ENCODE measurements at places on chromosomes 7 and 10.
A peak's percentile ranks its signal among the peaks of the same experiment; 100 is the strongest.

DNA sequence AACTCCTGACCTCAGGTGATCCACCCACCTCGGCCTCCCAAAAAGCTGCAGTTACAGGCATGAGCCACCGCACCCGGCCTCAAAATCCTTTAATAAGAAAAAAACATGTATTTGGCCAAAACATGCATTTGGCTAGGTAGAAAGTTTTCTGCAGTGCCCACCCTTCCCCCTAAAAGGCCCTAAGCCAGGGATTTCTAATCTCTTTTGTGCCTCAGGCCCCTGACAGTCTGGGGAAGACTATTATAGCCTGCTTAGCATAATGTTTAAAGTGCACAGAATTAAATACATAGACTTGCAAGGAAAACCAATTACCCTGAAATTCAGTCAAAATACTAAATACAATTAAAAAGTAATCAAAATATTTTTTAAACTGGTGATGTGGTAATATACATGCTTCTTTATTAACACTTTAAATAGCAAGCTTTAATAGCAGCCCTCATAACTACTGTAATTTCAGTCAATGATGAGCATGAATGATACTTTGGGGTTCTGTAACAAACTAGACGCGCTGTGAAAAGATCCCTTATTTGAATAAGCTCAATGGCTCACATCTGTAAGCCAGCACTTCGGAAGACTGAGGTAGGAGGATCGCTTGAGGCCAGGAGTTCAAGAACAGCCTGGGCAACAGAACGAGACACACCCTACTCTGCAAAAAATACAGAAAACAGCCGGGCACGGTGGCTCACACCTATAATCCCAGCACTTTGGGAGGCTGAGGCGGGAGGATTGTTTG lies 29.9 kb downstream of the SPDYE6 start:
- no peak for DNase-seq

DNA sequence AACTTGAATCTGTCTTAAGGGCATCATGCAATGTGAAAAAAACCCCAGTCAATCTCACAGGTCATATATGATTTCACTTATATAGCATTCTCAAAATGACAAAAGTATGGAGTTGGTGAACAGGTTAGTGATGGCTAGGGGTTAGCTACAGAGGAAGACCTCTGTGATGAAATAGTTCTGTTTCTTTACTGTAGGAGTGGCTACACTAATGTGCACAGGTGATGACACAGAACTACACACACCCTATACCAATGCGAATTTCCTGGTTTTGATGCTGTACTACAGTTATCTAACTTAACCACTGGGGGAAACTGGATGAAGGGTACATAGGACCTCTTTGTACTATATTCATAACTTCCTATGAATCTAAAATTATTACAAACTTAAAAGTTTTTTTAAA lies 541.8 kb downstream of the PARD3 start:
- DNase-seq, result no peak

GRCh38 chr7:37393476-37393875 lies 55.2 kb downstream of the ELMO1 start:
- no peak for DNase-seq

DNA sequence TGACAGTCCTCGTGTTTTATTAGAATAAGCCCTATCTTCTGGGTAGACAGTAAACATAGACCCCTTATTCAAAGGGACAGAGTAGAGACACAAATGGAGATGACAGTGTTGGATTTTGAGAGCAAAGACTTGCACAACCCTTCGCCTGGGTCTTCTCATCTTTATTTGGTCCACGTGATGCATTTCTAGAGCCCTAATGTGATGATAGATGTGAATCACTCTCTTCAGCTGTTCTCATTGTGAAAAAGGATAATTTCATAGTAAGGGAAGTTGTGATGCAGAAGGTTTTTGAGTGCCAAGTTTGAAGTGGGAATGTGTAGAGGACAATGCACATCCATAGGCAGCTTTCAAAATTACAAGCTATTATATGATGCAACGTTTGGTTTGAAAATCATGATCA lies 86.3 kb downstream of the CREB5 start:
- DNase-seq, result no peak

- no peak for DNase-seq
Observed at GRCh38 chr7:95509199-95509598, 23.5 kb downstream of the ASB4 start.

DNA sequence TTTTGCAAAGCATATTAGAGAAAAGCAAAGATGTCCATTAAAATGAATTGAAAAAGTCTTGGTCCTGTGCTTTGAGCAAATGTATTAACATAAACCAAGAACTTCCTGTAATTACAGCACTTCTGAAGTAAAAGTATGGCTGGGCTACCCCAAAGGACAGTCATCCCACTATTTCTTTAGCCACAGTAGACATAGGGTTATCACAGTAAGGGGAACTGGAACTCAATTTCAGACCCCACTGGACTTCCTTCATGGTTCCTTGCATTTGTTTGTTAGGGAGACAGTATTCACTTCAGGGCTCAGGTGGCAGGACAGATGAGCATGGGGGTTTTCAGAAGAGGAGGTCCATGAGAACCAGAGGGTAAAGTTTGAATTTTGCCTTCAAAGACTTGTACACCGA lies 203.1 kb upstream of the PDE1C start:
- DNase-seq, result no peak

- DNase-seq, result no peak
Observed at GRCh38 chr10:111724121-111724520, 459.4 kb downstream of the GPAM start.

- DNase-seq, result no peak
Observed at GRCh38 chr7:28483112-28483511, 70.8 kb downstream of the CREB5 start.

GRCh38 chr10:116557305-116557880 lies 11.7 kb downstream of the PNLIP start:
- DNase-seq, result no peak

GRCh38 chr10:30911303-30911863 lies 120.3 kb downstream of the ZNF438 start:
- no peak for DNase-seq

- no peak for DNase-seq
Observed at GRCh38 chr10:88999625-89000024, 9.0 kb downstream of the FAS start.

DNA sequence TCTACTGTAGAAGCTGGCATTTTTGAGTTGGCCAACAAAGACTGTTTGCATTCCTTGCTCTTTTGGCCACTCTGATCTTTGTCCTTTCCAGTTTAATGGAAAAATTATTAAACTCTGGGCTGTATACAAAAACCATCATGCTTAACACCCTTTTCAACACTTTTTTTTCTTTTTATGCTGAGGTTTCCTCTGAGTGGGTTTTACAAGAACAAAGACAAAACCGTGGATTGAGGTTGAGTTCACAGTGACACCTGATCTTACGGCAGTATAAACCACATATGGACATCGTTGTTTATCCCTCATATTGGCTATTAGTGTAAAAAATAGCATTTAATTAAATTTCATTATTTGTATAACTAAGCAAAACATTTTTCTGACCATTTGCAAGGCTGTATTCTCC lies 21.8 kb downstream of the MGAM start:
- no peak for DNase-seq

- DNase-seq, result peak; percentile 23
Observed at GRCh38 chr10:92239600-92240288, 51.1 kb downstream of the CPEB3 start.

DNA sequence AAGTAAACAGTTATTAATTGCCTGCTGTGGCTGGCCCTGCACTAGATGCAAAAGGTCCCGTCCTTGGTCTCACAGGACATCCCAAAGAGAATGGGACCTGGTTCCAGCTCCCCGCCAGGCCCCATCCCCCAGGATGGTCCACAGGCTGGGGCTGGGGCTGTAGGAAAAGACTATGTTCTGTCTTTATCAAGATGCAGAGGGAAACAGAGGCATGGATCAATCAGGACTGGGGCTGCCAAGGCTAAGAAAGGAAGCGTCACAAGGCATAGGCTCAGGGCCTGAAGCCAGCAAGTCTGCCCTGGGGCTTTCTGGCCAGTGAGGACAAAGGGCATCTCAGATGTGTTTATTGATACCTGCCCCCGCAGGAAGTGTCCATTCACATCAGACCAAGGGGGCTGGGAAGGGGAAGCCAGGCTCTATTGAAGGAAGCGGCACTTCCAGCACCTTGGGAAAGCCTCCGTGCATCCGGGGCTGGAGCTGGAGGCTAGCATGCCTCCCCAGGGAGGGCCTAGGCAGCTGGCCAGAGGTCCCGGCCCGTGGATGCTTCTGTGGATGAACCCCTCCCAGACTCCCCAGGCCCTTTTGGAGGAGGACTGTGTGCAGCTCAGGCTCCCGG lies 5.8 kb downstream of the VSIR start:
- no peak for DNase-seq

DNA sequence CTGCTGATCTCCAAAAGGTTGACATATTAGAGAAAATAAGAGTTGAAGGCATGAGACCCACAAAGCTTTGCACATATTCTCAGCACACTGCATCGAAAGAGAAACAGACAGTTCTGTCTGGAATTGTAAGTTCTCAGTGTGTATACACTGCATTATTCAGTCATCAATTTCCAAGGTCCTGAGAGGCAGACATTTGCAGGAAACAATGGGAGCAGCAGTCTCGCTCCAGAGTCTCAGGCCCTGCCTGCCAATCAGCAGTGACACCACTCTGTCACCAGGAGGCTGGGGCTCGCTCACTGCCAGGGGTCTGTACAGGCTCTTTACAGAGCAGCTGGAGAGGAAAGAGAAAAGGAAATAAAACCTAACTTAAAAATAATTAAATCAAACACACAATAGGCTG lies 36.3 kb downstream of the JAZF1 start:
- no peak for DNase-seq

DNA sequence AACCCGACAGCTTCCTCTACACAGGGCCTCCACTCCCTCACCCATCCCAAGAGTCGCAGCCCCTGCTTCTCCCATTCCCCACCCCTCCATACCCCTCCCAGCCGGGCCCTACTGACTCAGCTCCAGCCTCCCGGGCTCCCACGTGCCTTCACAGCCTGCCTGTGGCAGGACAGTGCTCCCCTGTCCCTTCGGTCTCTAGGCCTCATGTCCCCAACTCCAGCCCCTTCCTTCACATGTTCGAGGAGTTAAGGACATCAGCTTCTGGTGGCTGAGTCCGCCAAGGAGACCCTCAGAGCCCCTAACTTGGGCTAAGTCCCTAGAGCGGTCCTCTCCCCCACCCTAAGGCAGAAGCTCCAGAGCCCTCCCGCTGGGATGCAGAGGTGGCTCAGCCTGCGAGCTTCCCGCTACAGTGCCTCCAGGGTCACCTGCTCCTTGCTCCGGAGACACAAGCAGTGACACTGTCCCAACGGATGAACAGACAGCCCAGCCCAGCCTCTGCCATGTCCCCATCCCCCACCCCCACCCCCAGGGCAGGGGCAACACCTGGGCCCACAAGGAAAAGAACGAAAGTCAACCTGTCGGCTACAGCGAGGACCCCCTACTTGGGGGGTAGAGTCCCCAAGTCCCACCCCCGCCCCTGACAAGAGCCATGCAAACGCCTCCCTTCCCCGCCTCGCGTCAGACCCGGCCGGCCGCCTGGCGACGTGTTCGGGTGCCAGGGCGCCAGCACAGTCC lies 716 bp downstream of the SMARCD3 start:
- no peak for DNase-seq

GRCh38 chr7:204326-204725 lies 12.0 kb downstream of the FAM20C start:
- DNase-seq, result no peak

GRCh38 chr7:156074084-156074483 lies 261.8 kb upstream of the SHH start:
- no peak for DNase-seq

DNA sequence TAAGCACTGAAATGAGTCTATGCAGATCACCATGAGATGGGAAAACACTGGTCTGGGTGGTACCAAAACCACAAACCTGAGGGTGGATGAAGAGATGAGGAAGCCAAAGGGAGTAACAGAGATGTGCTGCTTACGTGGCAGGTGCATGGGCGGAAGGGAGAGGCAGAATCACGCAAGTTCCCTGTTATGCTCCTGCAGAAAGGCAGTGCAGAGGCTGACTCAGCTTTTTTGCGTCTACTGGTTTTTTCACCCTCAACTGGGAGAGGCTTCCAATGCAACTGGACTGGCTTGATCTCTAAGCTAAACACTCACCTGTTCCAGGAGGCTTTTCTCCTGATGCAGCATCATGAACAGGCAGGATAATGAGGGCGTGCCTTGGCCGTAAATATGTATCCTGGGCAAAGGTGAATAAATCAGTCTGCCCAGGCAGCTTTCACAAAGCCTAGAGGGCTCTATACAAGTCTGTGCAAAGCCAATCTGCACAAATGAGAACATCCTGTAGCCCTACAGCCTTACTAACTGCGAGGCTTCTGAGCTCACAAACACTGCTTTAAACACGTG lies 95.4 kb upstream of the AFAP1L2 start:
- DNase-seq, result peak; percentile 57

DNA sequence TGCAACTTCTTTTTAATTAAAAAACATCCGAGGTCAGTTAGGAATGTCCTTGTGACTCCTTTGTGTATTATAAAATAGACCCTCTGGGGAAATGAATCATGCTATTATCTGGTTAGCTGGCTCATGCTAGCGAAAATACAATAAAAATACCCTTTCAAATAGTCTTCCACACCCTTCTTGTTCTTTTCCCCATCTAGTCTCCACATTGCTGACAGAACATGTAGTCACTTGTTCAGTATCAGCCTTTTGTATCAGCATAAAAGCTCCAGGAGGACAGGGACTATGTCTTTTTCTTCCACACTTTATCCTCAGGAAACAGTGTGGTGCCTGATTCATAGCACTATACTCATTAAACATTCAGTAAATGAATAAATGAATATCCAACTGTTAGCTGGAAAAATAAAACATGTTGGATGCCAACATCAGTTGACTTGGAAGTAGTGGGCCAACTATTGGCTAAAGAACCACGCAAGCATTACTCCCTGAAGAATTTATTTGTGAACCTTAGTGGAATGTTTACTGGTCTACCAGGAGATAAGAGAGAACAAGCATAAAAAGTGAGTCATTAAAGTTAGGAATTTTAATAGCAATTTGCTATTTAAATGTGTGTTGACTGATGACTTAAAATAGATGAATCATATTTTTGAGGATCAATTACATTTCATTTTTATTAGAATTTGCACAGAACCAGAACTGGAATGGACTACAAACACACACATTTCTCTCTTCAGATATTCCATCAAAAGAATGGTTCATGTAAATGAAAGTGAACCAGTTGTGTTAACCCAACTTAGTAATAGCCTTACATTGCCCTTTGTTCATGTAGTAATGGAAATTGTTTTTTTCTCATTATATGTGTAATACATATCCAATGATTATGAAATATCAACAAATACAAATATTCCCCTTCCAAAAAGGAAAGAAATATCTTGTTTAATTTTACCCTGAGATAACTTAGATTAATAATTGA lies 129.6 kb downstream of the DKK1 start:
- DNase-seq, result no peak

DNA sequence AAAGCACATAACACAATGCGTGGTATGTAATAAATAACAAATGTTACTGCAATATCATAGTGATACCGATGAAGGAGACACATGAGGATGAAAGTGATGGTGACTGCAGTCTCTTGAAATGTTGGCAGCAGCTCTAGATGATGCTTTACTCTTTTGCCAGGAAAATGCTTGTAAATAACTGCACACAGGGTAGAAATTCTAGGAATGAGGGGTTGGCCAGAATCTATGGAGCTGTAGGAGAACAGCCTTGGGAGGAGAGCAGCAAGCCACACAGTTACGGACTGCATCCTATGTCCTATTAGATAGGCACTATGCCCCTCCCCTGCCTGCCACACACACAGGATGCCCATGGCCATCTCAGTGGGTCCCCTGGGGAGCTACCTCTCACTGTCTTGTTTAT lies 97.6 kb upstream of the GSDME start:
- DNase-seq, result no peak
